ENCODE measurements at places on chromosomes 5 and 9. TPM values are rescaled to one million over a fixed set of nuclear protein-coding genes. Genes with fewer than 3 reads are reported as not detected.

DNA sequence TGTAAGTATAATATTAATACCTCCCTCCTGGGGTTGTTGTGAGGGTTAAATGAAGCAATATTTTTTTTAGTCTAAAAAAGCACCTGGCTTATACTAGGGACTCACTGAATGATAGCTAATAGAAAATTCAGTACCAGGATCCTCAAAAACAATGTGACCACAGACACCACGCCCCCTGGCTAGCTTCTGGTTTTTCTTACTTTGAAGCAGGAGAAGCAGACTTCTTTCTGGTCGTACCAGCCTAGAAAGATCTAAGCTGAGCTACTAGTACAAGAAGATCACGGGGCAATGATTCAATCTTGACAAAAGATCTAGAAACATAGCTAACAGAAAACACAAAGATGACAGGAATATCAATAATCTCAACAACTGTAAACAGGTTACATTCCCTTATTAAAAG lies 218.5 kb upstream of the SLC30A5 start:
- no peak for DNase-seq
- H3K27ac ChIP-seq = no peak overlapping the region
- peaks cover 12% of the 10 kb centered on the region for H3K4me1 ChIP-seq
- H3K27me3 ChIP-seq = no peaks in the 10 kb centered on the region
- H3K36me3 ChIP-seq = no peaks in the 10 kb centered on the region

- no peak overlapping the region for H3K27ac ChIP-seq
- H3K4me1 ChIP-seq = no peaks in the 10 kb centered on the region
- H3K36me3 ChIP-seq = no peaks in the 10 kb centered on the region
- DNase-seq = no peak
- no peak overlapping the region for H3K4me3 ChIP-seq
These were observed 15.8 kb downstream of the EXOC3 start for GRCh38 chr5:458547-459353.

SPATA31D4 gene
- total RNA-seq = not detected

- no peaks in the 10 kb centered on the region for H3K36me3 ChIP-seq
- no peak for DNase-seq
- no peaks in the 10 kb centered on the region for H3K27me3 ChIP-seq
- peaks cover 27% of the 10 kb centered on the region for H3K4me1 ChIP-seq
- no peak overlapping the region for H3K4me3 ChIP-seq
- no peak overlapping the region for H3K27ac ChIP-seq
These were observed 18.6 kb upstream of the NOTCH1 start for GRCh38 chr9:136564379-136564988.

- peaks cover 32% of the 10 kb centered on the region for H3K27me3 ChIP-seq
- no peak for DNase-seq
- H3K4me3 ChIP-seq = no peak overlapping the region
These were observed 13.8 kb downstream of the TMEM8B start for GRCh38 chr9:35842795-35843194.

TAF11L5 gene
- total RNA-seq = not detected

- H3K4me1 ChIP-seq = peaks cover 17% of the 10 kb centered on the region
- H3K27me3 ChIP-seq = no peaks in the 10 kb centered on the region
- DNase-seq = no peak
- H3K36me3 ChIP-seq = no peaks in the 10 kb centered on the region
- no peak overlapping the region for H3K27ac ChIP-seq
- H3K4me3 ChIP-seq = no peak overlapping the region
These were observed 178.0 kb downstream of the SEMA6A start for GRCh38 chr5:116396476-116397099.

CER1 gene
- not detected for total RNA-seq

GRCh38 chr5:102306121-102306520 lies 10.0 kb upstream of the SLCO4C1 start:
- H3K4me1 ChIP-seq = no peaks in the 10 kb centered on the region
- DNase-seq = no peak
- no peaks in the 10 kb centered on the region for H3K27me3 ChIP-seq
- no peak overlapping the region for H3K4me3 ChIP-seq

GRCh38 chr5:145158730-145159129 lies 676.4 kb downstream of the PRELID2 start:
- peaks cover 54% of the 10 kb centered on the region for H3K4me1 ChIP-seq
- H3K27me3 ChIP-seq = peaks cover 38% of the 10 kb centered on the region
- H3K27ac ChIP-seq = no peak overlapping the region
- H3K4me3 ChIP-seq = no peak overlapping the region

DIPK1B gene
- total RNA-seq = 52.8 TPM

- H3K27ac ChIP-seq = no peak overlapping the region
- H3K36me3 ChIP-seq = no peaks in the 10 kb centered on the region
- H3K4me3 ChIP-seq = no peak overlapping the region
- H3K4me1 ChIP-seq = peaks cover 16% of the 10 kb centered on the region
These were observed 127.8 kb downstream of the KCNIP1 start for GRCh38 chr5:170631466-170632195.

- no peak overlapping the region for H3K4me3 ChIP-seq
- H3K27me3 ChIP-seq = no peaks in the 10 kb centered on the region
- peak; percentile 16 for DNase-seq
- no peak overlapping the region for H3K27ac ChIP-seq
- H3K36me3 ChIP-seq = no peaks in the 10 kb centered on the region
- peaks cover 26% of the 10 kb centered on the region for H3K4me1 ChIP-seq
These were observed 478.2 kb upstream of the TNC start for GRCh38 chr9:115596021-115596745.
